CD4-positive, alpha-beta T cell treated with Interleukin-17A for 4 hours (primary cell): ENCODE measurements at places on chromosomes 5 and 9.

- DNase-seq, result no peak
Observed at GRCh38 chr5:68446487-68446894, 230.9 kb downstream of the PIK3R1 start.

- DNase-seq, result no peak
Observed at GRCh38 chr5:34476941-34477565, 179.1 kb upstream of the RAI14 start.

DNA sequence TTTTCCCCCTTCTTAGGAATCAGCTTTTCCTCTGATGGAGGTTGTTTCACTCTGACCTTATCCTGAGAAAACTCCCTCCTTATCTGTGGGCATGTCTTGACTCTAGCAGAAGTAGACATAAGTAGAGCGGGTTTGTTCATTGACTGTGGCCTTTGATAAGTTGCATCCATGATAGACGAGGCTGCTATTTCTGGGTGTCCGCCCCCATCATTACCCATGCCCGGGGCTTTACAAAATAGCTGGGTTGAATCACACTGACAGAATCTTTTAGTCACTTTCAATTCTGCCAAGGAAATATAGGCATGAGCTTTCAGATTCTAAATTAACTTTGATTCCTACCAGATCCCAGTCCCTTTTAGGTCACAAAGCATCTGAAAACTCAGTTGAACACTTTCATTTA, 223.8 kb downstream of the SEC61B start:
- DNase-seq, result no peak

DNA sequence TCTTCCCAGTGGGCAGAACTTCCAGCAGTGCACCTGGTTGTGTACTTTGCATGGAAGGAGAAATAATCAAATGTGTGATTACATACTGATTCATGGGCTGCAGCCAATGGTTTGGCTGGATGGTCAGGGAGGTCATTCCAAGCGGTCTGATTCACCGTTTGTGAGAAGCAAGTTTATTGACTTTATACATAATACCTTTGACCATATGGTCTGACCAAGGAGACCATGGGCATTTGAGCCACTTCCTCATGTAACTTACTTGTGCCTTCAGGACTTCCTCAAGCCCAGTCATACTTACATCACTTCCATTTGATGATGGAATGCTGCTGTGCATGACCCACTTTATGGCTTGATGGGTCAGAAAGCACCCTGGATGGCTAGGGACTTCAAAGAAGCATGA, 41.1 kb downstream of the DAP start:
- no peak for DNase-seq

- DNase-seq, result no peak
Observed at GRCh38 chr5:914612-915011, 21.9 kb downstream of the TRIP13 start.

DNA sequence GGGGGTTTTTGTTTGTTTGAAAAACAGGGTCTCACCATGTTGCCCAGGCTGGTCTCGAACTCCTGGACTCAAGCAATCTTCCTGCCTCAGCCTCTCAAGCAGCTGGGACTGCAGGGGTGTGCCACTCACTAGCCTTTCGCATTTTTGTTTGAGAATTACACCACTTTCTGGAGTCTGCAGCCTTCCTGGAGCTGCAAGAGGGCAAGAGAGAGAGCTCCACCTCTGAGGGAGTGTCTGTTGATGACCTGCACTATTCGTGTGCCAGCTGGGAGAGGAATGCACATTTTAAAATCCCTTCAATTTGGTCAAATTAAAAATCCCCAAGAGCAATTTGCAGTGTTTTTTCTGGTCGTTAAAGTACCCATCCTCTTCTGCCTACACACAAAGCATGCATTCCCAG, 5.0 kb upstream of the CKMT2 start:
- no peak for DNase-seq

DNA sequence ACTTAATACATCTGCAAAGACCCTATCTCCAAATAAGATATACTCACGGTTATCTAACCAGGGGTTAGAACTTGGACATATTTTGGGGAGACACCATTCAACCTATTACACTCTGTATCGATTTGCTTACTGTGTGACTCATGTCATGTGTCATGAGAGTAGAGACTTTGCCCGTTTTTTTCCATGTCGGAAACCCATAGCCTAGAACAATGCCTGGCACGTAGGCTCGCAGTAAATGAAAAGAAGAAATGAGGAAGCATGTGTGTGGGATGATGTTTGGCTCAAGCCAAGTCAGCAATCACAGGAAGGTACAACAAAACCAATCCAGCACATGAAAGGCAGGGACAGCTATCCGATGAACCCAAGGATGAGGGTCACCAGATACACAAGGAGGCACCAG, 94.6 kb upstream of the DNAH5 start:
- no peak for DNase-seq

DNA sequence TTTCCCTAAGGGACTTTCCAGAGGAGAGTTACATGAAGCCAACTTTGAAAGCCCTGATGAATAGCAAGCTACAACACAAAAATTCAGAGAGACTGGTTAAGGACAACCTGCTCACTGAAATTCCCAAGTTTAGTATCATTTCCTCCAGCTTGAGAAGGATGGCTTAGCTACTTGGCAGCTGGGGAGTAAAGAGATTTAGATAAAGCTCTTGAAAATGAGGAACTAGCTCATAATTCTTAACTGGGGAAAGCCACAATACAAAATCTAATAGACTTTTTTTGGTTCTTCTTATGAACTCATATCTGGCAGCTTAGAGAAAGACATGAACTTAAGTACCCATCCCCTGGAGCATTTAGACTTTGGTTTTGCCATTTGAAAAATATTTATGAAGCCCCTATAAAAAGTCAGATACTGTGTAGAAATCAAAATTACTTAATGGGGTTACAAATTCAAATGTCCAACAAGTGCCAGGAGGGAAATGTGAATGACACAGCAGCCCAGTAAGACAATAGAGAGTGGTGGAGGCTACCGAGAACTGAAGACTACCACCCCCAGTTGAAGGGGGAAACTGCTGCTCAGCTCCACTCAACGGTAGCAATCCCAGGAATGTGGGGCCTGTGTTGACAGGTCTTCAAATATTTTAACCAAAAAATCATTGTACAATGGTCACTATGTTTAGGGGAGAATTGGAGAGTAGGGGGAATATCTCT, 79.4 kb upstream of the ADRB2 start:
- no peak for DNase-seq

DNA sequence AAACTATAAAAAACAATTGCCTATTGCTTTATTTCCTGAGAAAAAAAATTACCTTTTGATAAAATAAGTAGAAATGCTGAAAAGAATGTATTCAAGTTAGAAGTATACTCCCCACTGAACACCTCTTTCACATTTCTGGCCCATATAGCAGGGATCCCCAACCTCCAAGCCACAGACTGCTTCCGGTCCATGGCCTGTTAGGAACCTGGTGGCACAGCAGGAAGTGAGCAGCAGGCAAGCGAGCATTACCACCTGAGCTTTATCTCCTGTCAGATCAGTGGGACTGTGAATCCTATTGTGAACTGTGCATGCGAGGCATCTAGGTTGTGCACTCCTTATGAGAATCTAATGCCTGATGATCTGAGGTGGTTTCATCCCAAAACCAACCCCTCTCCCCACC, 563.9 kb downstream of the RAB3C start:
- DNase-seq, result peak; percentile 37

DNA sequence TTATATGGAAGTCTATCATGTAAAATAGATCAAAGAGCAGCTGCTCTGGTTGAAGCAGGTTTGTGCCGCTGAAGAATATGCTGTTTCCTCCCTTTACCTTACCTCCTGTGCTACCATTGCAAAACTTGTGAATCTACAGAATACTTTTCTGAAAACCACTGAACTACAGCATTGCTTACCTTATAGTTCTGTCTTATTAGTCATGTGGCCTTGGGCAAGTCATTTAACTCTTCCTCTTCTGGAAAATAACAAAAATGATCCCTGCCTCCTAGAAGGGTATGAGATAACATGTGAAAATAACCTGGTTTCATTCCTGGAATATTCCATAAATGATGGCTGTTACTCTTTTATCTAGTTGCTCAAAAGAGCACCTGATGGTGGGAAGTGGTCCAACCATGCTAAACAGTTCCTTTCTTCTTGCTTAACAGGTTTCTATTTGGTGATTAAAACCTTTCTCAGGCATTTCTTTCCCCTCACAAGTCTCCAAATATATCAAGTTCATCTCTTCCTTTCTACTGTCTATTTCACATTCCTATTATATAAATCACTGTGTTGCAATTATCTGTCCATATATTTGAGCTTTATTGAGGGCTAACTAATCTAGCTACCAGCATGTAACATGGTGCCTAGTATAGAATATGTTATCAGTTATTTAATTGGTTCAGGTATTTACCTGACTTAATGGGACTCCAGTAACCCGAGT, 15.0 kb downstream of the TRIM32 start:
- no peak for DNase-seq

- no peak for DNase-seq
Observed at GRCh38 chr9:6218099-6218502, 2.5 kb downstream of the IL33 start.

GRCh38 chr9:81227507-81228245, 461.7 kb downstream of the TLE1 start:
- DNase-seq, result no peak

DNA sequence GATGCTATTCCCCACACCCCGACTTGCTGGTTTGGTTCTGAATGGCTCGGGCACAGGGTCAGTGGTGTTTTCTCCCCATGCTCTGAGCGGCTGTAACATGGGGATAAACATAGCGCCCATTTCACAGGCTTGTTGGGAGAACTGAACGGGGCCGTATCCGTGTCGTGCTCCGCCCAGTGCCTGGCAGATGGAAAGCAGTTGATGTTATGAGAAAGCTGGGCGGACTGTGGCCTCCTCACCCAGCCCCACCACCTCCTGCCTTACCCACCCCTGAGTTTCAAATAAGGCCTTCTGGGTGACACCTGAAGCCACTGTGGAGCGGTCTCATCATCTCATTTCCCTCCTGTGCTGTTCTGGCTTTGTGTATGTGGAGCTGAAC, 14.5 kb downstream of the ORM2 start:
- DNase-seq, result no peak

GRCh38 chr9:106726070-106726815, 136.7 kb upstream of the ZNF462 start:
- DNase-seq, result no peak

DNA sequence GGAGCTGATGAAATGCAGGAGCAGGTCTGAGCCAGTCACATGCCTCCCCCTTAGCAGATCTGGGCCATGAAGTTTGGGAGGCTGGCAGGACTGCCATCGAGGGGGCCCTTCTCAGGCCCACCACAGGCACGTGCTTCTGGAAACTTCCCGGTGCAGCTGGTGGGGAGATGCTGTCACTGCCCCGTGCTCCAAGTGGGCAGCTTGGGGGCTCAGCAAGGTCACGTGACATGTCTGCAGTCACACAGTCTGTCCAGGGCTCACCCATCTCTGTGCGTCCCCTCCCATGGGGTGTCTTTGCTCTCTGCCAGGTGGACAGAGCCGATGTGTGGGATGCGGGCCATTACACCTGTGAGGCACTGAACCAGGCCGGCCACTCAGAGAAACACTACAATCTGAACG, 79.4 kb upstream of the ASS1 start:
- DNase-seq, result no peak

- DNase-seq, result peak; percentile 9
Observed at GRCh38 chr9:76441551-76442322, 17.2 kb upstream of the GCNT1 start.

GRCh38 chr9:100030548-100030947, 68.3 kb downstream of the ERP44 start:
- DNase-seq, result no peak

GRCh38 chr9:4386819-4387218, 87.0 kb upstream of the GLIS3 start:
- DNase-seq, result no peak

DNA sequence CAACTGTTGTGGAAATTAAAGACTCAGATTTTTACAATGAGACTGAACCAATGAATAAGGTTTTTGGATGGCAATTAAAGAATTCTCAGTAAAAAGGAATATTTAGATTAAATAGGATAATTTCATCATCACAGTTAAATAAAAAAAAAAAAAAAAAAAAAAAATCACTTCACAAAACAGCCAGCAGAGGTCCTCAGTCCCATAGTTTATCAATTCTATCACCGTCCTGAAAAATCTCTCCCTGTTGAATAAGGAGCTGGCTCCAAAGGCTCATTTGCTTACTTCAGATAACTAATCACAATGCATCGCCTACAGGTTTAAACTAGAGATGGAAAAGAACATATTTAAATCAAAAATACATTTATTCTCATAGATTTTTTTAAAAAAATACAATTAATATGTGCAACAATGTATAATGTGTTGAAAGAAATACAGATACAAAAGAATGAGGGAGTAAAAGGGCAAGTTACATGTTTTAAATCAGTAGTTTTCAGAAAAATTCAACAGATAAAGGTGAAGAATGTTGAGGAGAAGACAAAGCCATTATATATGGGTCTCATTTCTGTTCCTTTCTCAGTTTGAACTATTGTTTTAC, 175.8 kb upstream of the CHD1 start:
- peak; percentile 5 for DNase-seq

DNA sequence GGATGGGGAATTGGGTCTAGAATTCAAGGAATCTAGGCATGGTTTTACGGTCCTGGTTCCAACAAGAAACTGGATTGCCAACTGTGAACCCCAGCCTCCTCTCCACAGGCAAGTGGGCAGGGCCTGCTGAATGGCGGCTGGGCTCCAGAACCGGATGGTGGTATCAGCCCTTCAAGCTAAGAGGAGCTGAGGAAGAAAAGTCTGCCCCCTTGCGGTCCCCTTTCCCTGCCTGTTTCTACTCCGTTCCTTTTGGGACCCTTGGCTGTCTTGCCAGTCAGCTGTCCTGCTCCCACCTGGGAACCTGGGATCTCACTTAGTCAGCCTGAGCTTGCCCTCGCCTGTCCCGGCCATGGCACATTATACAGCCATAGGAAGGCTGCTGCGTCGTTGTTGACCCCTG, 234.4 kb upstream of the DAPK1 start:
- DNase-seq, result no peak
